ENCODE measurements at places on chromosomes 1 and 21.

- no peak for DNase-seq
Observed at GRCh38 chr1:96482616-96483015, 239.0 kb upstream of the PTBP2 start.

DNA sequence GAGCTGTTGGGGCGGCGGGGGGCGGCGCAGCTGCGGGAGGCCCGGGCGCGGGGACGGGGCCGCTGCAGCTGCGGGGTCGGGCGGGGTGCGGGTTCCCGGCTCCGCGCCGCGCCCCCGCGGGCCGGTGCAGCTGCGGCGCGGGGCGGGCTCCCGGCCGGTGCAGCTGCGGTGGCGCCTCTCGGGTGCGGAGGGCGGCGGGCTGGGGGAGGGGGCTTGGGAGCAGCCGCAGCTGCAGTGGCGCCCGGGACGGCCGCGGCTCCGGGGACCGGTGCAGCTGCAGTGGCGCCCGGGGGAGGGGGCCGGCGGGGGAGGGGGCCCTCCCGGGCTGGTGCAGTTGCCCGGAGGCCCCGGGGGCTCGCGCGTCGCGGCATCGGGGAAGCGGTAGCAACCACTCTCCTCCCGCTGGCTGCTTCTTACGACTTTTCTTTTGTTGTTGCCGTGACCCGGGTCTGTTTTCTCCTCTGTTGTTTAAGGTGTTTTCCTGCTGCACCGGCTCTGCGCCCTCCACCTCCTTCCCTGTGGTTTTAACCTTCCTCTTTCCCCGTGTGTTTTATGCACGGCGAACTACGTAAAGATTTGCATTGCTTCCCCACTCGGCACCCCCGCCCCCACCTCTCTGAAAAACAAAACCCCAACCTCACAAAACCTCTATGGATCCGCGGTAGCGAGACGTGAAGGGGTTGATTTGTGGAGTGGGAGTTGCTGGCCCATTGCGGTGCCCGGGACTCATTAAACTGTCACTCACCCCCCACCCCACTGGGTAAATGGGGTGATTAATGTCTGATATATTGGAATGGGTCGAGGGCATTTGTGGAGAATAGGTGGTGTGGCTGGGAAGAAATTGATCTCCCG, 1.7 kb upstream of the ZBTB18 start:
- no peak for DNase-seq

GRCh38 chr1:3477241-3477995, 23.0 kb downstream of the ARHGEF16 start:
- no peak for DNase-seq

- no peak for DNase-seq
Observed at GRCh38 chr1:32997381-32997891, 32.8 kb upstream of the RNF19B start.

DNA sequence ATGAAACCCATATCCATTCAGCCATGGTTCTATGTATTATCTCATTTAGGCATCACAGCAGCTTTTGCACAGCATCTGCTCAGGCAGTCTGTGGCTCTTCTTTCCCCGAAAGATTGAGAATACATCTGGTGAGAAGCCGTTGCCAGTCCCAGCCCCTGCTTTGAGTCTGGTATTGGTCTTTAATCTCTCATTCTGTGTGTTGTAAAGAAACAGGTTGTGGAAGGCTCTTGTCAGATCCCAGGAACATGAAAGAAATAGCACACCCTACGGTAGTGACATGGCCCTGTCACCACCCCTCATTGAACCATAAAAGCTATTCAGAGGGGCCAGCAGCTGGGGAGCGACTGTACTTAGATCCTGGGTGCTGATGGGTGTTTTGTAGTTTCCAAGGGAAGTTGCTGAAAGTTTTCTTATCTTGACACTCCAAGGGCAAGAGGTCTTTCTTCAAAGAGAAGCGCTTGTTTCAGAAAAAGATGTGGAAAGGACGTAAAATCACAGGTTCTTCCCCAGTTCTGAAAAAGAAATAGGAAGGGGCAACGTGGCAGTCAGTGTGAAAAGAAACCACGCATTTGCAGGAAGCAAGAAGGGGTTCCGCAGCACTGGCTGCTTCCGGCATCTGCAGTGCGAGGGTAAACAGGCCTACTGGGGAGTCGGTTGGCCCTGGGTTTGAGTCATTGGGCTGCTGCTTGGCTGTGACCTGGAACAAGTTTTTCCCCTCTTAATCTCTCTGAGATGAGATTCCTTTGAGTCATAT, 145.0 kb downstream of the DHRS3 start:
- no peak for DNase-seq

DNA sequence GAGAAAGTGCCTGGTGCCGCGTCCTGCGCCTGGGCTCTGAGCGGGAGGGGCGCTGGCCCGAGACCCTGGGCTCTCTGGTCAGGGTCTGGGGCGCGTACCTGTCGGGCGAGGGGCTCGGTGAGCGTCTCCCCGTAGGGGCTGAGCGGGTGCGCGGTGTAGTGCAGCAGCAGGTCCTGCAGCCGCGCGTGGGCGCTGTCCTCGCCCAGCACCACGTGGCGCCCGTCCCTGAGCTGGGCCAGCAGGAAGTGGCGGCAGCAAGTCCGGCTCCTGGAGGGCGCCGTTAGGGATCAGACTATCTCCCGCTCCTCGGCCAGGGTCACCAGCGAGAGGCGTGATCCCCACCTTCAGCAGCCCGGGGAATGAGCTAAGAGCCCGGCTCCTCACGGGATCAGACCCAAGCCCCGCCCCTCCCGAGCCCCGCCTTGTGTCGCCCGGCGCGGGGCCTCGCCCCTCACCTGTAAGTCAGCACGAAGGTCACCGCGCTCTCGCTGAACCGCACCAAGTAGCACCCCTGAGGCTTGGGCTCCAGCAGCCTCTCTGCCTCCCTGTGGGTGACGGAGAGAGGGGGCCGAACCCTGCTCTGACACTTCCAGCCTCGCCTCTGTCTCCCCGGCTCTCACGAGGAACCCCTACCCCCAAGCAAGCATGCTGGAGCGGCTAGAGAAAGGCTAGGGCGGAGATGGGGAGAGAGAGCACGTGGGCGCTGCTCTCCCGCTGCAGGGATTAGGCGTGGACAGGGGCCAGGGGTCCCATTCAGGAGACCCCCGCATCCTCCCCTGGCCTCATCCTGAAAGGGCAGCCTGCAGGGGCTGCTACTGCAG, 2.7 kb downstream of the SH2D2A start:
- no peak for DNase-seq

GRCh38 chr1:33435096-33435820, 4.4 kb upstream of the PHC2 start:
- peak; percentile 29 for DNase-seq

- no peak for DNase-seq
Observed at GRCh38 chr21:36873513-36873912, 93.0 kb downstream of the HLCS start.

- no peak for DNase-seq
Observed at GRCh38 chr1:169941982-169942830, 48.5 kb upstream of the SCYL3 start.
